ENCODE measurements at places on chromosomes 3 and 15. TPM values are rescaled to one million over a fixed set of nuclear protein-coding genes. Genes with fewer than 3 reads are reported as not detected.

DNA sequence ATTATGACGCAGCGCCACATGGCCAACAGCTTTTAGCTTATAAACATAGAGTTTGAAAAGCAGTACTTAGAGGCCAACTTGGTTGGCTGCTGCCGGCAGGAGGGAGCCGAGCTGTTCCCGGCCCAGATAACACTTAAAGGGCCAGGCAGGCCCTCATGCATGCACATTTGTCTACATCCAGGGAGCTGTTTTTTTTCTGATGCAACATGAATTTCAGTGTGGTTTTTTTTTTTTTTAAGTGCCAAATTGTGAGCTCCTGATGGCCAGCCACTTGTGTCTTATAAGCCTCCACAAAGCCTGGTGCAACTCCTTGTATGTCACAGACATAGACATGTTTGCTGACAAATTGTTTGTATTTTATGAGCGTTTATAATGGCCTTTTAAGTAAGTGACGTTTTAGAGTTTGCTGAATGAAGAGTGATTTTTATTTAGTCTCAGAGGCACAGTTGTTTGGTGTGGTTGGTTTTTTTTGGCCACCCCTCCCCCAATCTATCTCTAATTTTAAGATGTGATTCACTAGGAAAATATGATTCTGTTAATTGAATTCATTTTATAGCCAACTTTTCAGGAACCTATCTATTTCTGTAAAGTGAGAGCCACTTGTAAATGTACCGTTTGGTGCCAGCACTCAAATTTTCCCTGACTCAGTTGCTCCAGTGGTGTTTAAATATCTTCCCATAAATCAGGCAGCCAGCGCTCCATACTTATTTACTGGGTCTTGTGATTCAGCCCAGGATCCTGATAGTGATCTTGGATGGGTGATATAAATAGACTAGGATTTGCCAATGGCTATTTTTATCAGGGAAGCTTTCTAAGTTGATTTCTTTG lies 134.3 kb downstream of the VGLL4 start:
- peak; percentile 93 for DNase-seq

The GABRA5 gene
- 3.6 TPM for polyA plus RNA-seq

The ADIPOQ gene
- not detected for polyA plus RNA-seq

- DNase-seq = peak; percentile 95
Measured at GRCh38 chr15:96273317-96274086, 57.0 kb upstream of the NR2F2 start.

DNA sequence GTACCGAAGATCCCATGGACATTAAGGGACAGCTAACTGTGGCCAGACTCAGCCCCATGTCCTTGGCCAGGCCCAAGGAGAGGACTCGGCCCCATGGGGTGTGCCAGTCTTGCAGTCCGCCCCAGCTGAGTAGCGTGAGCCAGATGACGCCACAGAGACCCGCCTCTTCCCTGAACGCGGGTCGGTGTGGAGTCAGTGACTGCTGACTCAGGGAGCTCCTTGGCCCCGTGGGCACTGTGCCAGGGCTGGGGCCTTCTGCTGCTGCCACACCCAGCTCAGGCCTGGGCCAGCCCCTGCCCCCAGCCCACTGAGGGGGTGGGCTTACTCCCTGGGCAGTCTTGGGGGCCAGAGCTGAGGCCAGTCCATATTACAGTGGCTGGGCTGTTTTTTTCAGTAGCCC lies 52.8 kb downstream of the PLXNA1 start:
- no peak for DNase-seq

- no peak for DNase-seq
Measured at GRCh38 chr3:122916580-122916979, 111.0 kb downstream of the SEMA5B start.

GRCh38 chr15:95995375-95996168 lies 334.9 kb upstream of the NR2F2 start:
- DNase-seq = no peak

DNA sequence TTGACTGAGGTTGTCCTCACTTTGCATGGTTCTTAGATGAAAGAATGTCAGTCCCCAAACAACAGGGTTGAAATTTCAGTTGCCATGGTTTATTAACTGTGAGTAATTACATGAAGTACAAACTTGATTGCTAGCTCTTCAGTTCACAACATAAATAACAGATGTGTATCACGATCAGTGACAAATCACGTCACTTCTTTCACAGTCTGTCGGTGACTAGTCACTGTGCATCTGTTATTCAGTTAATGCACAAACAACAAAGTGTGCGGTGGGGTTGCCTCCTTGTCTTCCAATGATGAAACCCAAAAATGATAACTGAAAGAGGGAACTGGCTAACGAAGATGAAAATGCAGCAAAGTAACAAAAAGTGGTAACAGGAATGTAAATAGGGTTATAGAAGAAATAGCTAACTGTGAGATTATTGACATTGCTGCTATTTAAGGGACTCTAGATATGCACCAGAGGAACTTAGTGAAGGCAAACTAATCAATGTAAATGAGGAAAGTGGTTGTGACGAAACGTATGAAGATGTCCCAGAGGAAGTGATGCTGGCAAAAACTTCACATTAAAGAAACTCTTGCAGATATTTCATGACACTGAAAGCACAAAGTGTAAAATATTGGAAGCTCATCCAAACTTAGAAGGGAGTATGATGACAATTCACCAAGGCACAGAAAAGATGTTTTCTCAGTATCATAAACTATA lies 159.3 kb downstream of the WDR76 start:
- no peak for DNase-seq

DNA sequence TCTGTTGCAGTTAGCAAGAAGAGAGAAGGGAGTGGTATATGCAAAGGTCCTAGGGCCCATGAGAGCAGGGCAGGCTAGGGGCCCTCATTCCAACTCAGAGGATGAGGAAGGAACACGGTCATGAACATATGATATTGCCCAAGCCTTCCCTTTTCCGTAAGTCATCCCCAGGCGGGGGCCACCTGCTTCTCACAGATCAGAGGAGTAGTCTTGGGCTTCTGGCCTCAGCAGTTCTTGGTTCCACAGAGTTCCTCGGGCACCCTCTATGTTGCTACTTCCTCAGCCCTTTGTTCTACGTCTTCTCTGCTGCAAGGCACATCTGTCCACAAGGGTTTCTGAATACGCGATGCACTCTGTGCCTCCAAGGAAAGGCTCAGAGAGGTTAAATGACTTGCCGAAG lies 25.3 kb downstream of the EPHB3 start:
- no peak for DNase-seq

- no peak for DNase-seq
Measured at GRCh38 chr3:161549261-161549660, 52.7 kb downstream of the OTOL1 start.

The PRKAR2A gene
- polyA plus RNA-seq = 19.6 TPM

DNA sequence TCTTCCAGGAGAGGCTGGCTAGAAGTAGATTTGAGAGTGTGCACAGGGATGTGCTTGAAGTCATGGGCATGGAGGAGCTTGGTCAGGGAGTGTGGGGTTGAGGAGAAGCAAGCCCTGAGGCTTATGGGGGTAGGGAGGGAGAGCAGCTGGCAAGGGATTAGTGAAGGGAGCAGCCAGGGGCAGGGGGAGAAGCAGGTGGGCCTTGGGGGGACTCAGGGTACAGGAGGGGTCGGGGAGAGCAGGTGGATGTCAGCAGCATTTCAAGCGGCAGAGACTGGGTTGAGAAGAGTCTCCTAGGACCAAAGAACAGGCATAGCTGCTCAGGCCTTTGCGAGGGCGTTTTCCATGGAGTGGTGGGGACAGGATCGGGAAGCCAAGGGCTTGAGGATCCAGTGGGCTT lies 3.4 kb upstream of the LMAN1L start:
- DNase-seq = no peak

The CCDC191 gene
- 1.7 TPM for polyA plus RNA-seq

DNA sequence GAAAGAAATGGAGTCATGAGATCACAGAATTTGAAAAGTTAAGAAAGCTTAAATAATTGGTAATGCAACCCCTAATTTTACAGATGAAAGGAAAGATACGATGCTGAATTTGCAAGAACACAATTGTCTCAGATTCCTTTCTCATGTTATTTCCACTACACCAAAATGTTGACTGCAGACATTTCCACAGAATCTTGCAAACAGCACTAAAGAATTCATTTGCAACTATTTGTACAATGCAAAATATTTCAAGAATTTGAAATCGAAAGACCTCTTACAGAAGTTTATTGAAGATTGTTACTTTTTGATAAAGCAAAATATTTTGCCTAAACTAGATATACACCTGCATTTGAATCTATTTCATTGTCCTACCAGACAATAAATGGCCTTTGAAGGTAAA lies 194.1 kb upstream of the KCNMB2 start:
- DNase-seq = no peak

GRCh38 chr15:33278816-33279612 lies 31.8 kb upstream of the RYR3 start:
- DNase-seq = peak; percentile 36

The CORO2B gene
- 16.1 TPM for polyA plus RNA-seq

GRCh38 chr15:35397027-35397426 lies 148.9 kb downstream of the DPH6 start:
- DNase-seq = no peak

DNA sequence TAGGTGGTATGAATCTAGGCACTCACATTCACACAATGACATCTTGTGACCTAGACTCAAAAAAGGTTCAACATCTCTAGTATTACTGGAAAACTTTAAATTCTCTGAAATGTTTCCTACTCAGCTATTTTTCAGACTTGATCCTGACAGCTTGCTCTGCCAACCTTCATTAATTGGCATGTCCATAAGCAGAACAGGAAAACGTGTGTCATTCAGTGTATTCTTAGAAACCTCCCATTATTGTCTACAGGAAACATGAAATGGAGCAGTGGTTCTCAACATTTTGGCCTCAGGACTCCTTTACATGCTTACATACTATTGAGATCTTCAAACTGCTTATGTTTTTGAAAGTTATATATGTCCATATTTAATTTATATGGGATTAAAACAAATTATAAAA lies 363.2 kb downstream of the NAALADL2 start:
- no peak for DNase-seq

The STXBP5L gene
- polyA plus RNA-seq = not detected

DNA sequence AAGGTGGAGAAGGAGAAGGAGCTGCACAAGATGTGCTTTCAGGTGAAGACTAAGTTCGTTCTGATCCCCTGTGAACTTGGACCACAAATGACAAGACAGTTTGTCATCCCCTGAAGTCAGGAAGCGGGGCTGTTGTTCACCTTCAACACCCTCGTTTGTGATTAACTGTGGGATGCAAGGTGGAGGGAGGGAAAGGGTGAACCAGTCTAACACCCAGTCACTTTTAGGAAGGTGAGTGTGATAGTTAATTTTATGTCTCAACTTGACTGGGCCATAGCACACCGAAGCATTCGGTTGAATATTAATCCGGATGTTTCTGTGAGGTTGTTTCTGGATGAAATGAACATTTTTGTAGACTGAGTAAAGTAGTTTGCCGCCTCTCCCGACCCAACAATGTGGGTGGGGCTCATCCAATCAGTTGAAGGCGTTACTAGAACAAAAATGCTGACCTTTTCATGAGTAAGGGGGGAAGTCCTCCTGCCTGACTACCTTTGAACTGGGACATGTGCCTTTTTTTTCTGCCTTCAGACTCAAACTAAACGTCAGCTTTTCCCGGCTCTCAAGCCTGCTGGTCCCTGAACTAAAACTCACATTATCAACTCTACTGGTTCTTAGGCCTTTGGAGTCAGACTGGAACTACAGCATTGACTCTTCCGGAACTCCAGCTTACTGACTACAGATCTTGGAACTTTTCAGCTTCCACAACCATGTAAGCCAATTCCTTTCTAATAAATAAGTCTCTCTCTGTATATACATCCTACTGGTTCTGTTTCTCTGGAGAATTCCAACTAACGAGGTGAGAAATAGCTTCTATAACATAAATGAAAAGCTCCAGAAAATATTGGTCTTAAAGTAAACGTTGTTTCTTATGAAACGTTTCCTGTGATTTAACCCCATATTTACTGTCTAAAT lies 264.0 kb upstream of the SLITRK3 start:
- no peak for DNase-seq

The CERS3 gene
- not detected for polyA plus RNA-seq

The FMN1 gene
- 3.7 TPM for polyA plus RNA-seq

DNA sequence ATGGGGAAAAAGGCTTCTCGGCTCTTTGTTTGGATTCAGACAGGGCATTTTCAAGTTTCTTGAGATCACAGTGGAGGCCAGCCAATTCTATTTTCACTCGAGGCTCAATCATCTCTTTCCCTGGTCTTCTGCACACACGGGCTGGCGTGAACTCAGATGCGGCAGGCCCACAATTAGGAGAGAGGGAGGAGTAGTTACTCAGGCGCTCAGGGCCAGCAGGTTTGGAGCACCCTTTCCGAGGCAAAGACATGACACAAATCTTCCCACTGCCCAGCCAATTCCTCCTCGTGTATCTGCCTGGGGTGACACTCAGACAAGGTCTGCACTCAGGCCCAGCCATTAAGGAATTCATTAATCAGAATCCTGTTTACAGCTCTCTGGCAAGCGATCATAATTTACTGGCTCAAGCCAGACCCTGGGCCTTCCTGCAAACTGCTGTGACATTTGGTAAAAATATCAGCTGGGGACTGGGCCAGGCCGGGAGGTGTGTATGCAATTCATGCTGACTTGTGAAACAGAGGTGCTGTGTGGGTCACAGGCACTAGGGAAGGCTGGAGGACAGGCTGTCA lies 68.1 kb upstream of the TLE3 start:
- no peak for DNase-seq

- no peak for DNase-seq
Measured at GRCh38 chr3:62462104-62462762, 88.9 kb upstream of the FEZF2 start.

GRCh38 chr3:175521406-175521805 lies 662.3 kb downstream of the NAALADL2 start:
- DNase-seq = no peak

DNA sequence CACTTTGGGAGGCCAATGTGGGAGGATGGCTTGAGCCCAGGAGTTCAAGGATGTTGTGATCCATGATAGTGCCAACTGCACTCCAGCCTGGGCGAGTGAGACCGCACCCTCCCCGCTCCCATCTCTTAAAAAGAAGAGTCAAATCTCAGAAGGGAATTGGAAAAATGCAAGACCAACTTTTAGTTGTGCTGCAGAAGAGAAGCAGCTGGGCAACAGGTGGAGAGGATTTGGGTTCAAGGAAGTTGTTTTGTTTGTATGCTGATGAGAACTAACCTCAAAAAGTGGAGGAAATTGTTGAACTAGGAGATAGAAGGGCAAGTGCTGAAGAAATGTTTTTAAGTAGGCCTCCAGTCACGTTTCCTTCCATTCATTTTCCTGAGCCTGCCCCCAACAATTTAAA lies 12.8 kb upstream of the PDCD7 start:
- no peak for DNase-seq

The KNL1 gene
- 3.0 TPM for polyA plus RNA-seq

DNA sequence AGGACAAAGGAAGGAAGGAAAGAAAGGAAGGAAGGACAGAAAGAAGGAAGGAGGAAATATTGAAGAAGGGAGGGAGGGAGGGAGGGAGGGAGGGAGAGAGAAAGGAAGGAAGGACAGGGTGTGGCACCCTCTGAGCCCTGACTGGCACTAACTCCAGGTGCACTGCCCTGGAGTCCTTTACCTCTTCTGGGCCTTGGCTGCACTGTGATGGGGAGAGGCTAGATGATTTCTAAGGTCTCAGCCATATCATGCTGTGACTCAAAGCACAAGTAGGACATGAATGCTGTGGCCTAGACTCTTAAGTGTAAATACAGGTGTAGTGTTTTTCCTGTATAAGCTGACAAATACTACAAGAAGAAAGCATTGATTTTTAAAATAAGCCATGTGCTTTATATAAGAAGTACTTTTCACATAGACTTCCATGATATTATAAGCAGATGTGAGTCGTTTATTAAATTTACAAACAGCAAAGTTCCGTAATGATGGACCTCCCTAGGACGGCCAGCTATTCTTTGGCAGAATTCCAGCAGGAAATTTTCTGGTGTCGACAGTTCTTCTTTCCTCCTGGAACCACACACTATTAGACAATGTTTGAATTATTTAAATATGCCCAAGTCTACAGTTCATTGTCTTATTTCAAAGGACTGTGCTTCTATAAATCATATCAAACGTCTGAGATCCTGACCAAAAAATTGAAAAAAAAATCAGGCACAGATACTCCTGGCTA lies 213.8 kb upstream of the C2CD4B start:
- DNase-seq = no peak

The SH2D7 gene
- 0.04 TPM for polyA plus RNA-seq
